ENCODE measurements at places on chromosomes 16 and 17.

DNA sequence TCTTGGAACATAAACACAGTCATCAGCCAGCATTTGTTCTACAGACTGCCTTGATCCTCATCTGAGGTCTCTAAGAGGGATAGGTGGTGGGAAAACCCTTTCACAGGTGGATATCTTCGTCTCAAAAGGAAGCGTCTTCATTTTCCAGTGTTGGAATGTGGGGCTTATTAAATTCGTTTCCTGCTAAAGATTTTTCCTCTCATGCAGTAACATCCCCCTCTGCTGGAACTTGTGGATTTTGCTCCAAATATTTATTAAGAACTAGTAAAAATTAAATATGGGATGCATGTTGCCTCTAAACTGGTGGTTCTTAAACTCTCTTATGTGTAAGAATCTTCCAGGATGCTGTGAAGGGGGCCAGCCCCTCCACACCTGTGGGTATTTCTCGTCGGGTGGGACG is 20.1 kb upstream of the MLYCD start:
- DNase-seq, result no peak

DNA sequence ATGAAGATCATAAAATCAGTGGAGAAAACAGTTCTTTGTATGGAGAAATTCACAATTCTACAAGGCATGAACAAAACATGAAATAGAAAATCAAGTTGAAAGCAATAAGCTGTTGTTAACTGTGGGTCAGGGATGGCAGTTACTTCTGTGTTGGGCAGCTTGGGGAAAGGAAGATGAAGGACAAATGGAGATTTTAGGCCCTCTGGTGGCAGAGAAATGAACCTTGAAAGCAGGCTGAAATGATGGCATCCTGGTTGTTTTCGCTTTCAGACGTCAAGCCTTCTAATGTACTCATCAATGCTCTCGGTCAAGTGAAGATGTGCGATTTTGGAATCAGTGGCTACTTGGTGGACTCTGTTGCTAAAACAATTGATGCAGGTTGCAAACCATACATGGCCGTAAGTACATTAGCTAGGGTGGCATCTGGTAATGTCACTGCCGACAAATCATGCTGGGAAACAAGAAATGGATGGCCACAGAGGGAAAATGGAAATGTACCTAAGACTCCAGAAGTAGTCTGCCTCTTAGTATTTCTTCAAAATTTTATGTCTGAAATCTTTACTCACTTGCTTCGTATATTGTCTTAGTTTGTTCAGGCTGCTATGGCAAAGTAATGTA is 108.9 kb downstream of the MAP2K6 start:
- no peak for DNase-seq

DNA sequence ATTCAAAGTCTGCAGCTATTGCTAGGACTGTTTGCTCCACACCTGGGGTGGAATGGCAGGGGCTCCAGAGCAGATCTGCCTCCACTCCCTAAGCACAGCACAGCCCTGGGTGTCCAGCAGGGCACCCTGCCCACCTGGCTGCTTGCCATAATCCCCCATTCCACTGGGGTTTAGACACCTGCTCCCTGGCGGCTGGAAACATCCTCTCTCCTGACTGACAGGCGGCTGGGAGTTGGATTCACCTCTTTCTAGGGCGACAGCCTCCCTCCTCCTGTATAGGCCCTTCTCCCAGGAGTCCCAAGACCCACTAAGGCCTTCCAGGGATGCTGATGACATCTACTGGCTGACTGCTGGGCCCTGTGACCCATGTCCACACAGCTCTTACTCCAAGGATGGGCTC is 18.0 kb downstream of the HDAC5 start:
- no peak for DNase-seq

DNA sequence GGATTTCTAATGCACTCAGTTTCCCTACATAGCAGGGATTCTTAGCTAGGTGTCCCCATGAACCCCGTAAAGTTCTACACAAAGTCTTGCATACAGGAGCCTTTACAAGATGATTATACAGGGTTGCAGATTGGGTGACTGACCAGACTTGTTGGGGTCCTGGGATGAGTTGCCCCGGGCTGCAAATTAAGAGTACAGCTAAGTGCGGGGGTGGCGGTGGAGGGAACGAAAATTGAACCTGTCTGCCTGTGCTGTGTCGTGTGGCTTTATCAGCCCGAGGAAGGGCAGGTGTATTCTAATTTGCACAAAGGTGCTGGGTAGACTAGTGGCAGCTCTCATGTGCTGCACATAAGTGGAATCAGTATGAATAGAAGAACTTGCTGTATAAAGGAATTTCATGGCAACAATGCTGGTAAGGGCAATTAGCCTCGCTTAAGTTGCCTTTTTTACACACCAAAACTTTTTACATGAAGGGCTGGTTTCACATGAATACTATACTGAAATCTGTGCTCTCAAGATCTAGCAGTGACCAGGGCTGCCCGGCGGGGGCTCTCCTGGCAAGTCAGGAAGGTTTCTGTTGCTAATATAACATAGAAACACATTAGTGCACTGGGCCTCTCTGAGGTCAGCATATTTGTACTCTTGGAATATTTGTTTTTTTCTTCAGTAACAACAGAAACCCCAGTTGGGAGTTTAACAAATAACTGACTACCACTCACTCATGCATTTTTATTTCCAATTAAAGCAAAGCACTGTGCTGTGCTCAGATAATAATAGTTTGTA is 50.7 kb downstream of the ADCY7 start:
- no peak for DNase-seq

DNA sequence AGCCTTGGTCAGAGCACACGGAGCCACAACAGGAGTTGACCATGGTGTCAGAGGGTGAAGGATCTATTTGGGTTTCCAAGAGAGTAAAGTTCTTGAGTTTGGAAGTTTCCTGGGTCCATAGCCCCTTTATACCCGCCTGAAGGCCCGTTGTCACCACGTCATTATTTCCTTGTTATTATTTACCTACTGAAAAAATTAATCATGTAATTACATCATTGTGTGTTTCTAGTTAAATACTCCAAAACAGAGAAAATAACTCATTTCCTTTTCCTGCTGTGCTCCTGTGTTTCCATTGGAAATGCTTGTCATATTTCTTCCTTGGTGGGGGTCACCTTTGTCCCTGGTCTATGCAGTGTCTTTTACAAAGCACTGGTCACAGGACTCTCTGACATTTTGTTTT is at the start of gene KRTAP4-8:
Gene KRTAP4-8, minus strand, starts transcription at position 101 of the 400 bp plus-strand sequence. Its CDS starts 58 bp downstream, at position 43.
- DNase-seq, result no peak

GRCh38 chr17:64773836-64774761 is 112.0 kb upstream of the SMURF2 start:
- DNase-seq, result no peak

GRCh38 chr16:88376835-88377726 is 5.7 kb upstream of the ZNF469 start:
- no peak for DNase-seq

DNA sequence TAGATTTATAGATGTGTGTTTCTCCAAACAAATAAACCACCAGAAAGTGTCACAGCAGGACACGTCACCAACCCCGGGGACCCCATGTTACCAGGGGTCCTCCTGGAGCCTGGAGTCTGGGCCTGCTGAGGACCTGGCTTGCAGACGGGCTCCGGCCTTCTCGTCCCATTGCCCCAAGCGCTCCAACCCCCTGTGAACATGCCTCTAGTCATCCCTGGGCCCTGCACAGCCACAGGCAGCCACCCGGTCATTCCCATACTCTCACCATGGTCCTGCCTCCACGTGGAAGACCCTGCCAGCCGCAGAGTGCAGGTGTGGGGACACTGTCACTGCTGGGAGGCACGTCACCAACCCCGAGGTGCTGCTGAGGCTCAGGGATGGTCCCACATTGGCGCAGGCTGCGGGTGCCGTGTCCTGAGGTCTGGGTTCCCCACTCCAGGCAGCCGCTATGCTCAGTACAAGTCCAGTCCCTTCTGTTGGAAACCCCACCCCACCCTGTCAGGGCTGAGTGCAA is 4.5 kb downstream of the SECTM1 start:
- DNase-seq, result no peak

DNA sequence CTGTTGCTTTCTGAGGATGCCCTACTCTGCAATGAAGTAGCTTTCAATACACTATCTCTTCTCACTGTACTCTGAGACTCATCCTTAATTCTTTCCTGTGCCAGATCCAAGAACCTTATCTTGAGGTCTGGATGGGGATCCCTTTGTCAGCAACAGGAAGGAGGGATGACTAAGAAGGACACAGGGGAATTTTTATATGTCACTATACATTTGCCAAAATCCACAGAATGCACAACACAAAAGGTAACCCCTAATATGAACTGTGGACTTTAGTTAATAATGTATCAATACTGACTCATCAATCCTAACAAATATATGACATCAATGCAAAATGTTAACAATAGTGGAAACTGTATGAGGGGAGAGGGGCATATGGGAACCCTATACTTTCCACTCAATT is 4.7 kb upstream of the RBBP6 start:
- DNase-seq, result no peak

- DNase-seq, result peak; percentile 49
Measured at GRCh38 chr17:79808763-79809529, 12.1 kb upstream of the CBX8 start.

GRCh38 chr17:32258383-32259140 is 7.1 kb upstream of the RHBDL3 start:
- DNase-seq, result no peak

GRCh38 chr16:11142951-11143350 is 113.1 kb downstream of the SOCS1 start:
- no peak for DNase-seq

GRCh38 chr17:70906808-70907207 is 737.5 kb downstream of the KCNJ2 start:
- no peak for DNase-seq

GRCh38 chr16:57701759-57702371 is 7.3 kb downstream of the DRC7 start:
- DNase-seq, result no peak

DNA sequence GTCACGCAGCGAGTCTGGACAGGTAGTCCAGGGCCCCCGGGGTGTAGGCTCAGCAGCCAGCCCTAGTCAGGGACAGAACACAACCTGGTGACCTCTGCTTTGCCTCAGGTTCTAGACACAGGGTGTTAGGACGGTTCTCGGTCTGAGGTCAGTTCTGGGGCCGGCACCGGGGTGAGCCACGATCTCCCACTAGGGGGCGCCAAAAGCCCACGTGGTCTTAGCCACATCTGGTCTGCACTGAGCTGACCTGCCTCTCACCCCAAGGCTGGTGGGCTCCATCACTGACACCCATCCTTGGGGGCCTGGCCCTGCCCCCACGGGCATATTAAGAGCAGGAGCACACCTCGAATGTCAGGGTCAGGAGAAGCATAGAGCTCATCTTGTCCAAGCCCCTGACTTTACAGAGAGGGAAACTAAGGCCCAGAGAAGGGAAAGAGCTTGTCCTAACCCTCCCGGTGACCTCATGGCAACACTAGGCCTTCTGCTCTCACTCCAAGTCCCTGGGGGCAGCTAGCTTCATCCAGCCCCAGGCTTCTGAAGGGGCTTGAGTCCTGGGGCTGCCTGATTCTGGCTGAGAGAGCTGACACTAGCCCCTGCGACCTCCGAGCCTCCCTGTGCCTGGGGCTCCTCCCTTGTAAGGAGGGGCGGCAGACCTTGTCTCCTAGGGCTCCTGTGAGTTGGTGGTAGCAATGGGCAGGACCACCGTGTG is 9.0 kb downstream of the SLC5A10 start:
- DNase-seq, result peak; percentile 69

- no peak for DNase-seq
Measured at GRCh38 chr17:38600906-38601305, 4.8 kb downstream of the SRCIN1 start.

- DNase-seq, result no peak
Measured at GRCh38 chr17:78401891-78402290, 23.4 kb downstream of the PGS1 start.

DNA sequence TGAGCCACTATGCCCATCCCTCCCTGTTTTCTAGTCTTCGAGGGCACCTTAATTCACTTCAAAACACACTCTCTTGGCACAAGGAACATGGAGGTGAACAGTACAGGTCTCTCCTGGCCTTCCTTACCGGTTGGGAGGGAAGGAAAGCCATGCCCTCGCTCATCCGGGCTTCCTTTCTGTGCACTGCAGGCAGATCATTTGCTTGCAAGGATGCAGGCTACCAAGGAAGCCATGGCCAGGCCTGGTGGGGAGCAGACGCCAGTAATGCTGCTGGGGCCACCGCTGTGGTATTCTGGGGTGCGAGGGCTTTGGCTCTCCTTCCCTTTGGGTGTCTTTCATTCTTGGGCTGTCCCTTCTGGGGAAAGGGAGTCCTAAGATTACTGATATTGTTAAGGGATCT is 80.8 kb upstream of the DNAJA2 start:
- no peak for DNase-seq

DNA sequence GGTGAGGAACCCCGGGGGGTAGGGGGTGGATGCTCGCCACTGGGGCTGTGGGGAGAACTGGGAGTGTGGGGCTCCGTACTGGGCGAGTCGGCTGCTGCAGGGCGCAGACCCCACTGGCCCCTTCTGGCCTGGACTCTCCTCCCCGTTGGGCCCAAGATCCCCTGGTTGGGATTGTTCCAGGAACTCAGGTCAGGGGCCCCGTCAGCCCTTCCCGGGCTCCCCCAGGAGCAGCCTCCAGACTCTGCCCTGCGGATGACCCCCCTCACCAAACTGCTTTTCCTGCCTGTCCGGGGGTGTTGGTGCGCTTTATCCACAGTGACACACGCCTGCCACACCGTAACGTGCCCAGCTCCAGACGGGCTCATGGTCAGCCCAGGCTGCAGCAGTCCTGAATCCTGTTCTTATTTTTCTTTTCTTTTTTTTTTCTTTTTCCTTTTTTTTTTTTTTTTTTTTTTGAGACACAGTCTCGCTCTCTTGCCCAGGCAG is 21.1 kb downstream of the CENPX start:
- no peak for DNase-seq

GRCh38 chr17:1787301-1787902 is 25.5 kb downstream of the SERPINF1 start:
- no peak for DNase-seq

GRCh38 chr16:86299882-86300610 is 210.3 kb upstream of the FOXF1 start:
- no peak for DNase-seq

DNA sequence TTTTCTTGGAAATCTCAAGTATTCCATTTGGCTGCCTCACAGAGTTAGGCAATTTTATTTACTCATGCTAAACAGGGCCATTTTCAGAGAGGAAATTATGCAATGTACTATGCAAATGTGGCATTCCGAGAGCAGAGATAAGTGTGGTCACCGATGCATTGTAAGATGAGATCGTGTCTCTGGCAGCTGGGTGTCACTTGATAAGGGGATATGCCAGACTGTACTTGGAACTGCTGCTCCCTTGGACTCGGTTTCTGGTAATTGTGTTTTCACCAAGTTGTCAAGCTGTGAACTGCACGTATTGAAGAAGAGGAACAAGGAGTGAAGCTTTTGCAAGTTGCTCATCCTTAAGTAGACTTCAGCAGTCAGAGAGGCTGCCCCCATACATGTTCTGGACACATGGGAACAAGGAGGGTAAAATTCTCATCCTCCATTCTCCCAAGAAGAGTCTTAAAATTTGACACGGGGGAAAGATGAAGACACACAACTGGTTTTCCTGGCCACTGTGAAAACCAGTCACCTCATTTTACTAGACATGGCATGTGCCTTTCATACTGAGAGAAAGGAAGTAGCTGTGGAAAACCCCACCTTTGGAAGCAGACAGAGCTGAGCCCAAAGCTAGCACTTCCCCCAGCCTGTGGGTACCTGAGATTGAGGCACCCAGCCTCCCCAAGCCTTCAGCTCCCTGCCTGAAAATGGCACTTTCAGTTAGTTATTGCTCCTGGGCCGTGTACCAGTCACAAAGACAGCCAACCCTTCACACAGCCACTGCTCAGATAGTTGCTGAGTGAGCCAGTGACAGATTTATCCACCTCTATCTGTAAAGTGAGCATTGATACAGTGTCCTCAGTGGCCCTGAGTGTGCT is 150.7 kb downstream of the SOCS1 start:
- peak; percentile 50 for DNase-seq

GRCh38 chr17:28895794-28896447 is 1.6 kb downstream of the FLOT2 start:
- DNase-seq, result no peak

- no peak for DNase-seq
Measured at GRCh38 chr16:1278477-1278876, 22.6 kb downstream of the TPSD1 start.
